Stimulated activated CD8-positive, alpha-beta memory T cell treated with anti-CD3 and anti-CD28 coated beads, Interleukin-4, amount 100 ng/mL, for 1 hour (primary cell): ENCODE measurements at places on chromosomes 3 and 15.

- no peak for DNase-seq
These were observed 215.2 kb downstream of the BBX start for GRCh38 chr3:107737914-107738313.

DNA sequence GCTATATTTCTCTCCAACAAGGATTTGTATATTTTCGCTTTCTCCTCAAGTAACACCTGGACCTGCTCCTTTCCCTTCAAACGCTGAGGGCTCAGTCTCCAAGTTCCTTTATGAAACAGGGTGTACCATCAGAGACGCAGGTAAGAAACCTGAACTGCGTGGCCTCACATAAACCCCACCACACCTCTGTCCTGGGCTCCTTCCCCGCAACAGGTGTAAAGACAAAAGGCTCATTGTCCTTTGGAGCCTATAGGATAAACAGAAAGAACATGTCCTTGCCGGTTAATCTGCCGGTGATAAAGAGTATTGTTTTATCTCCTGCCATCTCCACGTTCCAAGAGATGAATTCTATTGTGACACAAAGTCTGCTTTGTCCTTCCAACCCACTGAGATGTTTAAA, 111.8 kb upstream of the ADAMTS9 start:
- no peak for DNase-seq

GRCh38 chr3:164371681-164372080, 706.6 kb downstream of the SI start:
- DNase-seq, result no peak

GRCh38 chr15:47991357-47991756, 129.4 kb upstream of the SLC24A5 start:
- no peak for DNase-seq

DNA sequence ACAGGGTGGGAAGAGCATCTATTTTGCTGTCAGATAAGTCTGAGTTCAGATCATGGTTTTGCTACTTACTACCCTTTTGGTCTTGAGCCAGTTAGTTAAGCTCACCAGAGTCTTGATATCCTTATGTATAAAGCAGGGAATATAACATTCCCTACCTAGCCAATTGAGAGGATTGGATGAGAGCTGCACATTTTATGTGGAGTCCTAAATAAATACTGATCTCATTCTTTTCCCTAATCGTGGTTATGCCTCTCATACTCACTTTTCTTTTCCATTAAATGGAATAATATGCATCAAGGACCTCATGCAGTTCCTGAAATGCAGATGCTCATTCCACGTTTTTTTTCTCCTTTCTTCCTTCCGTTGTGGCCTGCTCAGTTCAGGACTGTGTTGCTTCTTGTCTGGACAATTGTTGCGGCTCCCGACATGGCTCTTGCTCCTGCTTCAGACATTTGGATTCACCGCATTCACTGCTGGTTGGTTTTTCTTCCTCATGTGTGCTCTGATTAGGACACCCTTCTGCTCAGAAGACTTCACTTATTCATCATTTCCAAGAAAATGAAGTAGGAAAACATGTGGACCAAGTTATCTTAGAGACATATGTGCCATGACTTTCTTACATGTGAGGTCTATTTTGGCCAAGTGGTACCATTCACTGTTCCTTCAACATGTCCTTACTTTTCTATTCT, 90.2 kb downstream of the NFKBIZ start:
- DNase-seq, result no peak
